ENCODE measurements at places on chromosomes 7 and 10. TPM values are rescaled to one million over a fixed set of nuclear protein-coding genes. Genes with fewer than 3 reads are reported as not detected.

CALHM1 gene
- total RNA-seq: not detected

FRAT1 gene
- 3.4 TPM for total RNA-seq

TBXAS1 gene
- total RNA-seq: 1.8 TPM

VPS26A gene
- 47.4 TPM for total RNA-seq

TFR2 gene
- 21.8 TPM for total RNA-seq

DIP2C gene
- 0.08 TPM for total RNA-seq

FKBP6 gene
- total RNA-seq: not detected

MRC1 gene
- total RNA-seq: not detected

PTTG1IP2 gene
- not detected for total RNA-seq

PIP gene
- total RNA-seq: not detected

GATA3 gene
- total RNA-seq: 32.9 TPM

INHBA gene
- 0.06 TPM for total RNA-seq

CLRN3 gene
- not detected for total RNA-seq

DOCK1 gene
- 0.17 TPM for total RNA-seq

SAP25 gene
- 7.5 TPM for total RNA-seq

SPOCK2 gene
- total RNA-seq: 48.8 TPM

GDF10 gene
- 0.89 TPM for total RNA-seq

SCART1 gene
- total RNA-seq: 0.93 TPM

Data from activated CD8-positive, alpha-beta memory T cell treated with anti-CD3 and anti-CD28 coated beads for 36 hours (primary cell).